ENCODE measurements at places on chromosomes 1 and 21.

DNA sequence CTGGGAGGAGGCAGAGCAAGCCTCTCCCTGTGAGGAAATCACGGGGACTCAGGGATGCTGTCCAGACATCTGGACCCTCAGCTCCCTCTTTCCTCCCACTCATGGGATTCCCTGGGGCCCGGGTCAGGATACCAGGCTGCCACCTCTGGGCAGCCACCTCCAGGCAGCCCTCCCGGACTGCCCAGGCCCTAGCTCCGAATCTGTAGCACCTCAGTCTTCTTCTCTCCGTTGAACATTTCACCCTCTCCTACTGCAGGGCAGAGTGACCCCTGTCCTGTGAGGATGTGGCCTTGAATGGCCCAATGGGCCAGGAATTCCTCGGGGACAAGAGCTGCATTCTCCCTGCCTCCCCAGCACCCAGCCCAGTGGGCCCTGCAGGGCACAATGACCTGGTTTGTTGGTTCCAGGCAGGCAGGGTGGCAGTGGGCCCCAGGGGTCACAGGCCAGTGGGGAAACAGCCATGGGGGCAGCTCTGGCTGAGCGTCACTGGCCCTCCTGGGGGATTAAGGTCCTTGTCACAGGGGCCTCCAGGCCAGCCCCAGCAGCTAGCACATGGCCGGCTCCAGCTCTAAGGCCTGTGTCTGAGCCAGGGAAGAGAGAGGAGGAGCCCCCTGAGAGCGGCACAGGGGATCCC lies 9.5 kb upstream of the TTC34 start:
- DNase-seq: no peak

DNA sequence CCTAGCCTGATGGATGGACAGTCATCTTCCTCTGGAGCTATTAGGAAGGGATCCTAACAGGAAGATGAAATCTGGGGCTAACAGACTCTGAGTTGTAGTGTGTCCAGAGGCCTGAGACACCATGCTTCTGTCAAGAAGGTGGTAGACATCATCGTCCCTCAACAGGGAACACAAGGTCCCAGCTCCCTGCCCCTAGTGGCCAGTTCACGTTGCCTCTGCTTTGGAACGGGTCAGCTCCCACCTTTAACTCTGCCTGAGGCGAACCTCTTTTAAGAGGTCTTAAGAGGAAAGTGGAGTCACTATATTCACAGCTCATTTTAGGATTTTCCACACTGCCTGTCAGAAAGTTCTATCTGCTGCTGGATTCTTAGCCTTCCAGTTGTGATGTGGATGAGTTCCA lies 28.3 kb downstream of the LRRC71 start:
- no peak for DNase-seq

- no peak for DNase-seq
Measured at GRCh38 chr1:54934869-54935268, 45.6 kb upstream of the TMEM61 start.

GRCh38 chr1:27658951-27659496 lies 13.0 kb downstream of the IFI6 start:
- no peak for DNase-seq

DNA sequence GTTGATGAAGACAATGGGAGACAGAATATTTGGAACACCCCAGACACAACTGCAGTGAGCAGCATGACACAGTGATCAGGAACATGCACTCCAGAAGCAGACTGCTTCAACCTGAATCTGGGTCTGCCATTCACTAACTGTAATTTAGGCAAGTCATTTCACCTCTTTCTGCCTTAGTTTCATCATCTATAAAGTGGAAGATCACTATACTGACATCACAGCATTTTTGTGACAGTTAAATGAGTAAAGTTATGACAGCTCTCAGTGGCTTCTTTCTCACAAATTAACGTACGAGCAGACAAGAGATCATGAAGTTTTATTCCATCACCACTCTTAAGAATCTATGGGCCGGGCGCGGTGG lies 14.3 kb downstream of the LRRC41 start:
- DNase-seq: no peak

- no peak for DNase-seq
Measured at GRCh38 chr1:57324388-57324787, 99.5 kb downstream of the DAB1 start.

DNA sequence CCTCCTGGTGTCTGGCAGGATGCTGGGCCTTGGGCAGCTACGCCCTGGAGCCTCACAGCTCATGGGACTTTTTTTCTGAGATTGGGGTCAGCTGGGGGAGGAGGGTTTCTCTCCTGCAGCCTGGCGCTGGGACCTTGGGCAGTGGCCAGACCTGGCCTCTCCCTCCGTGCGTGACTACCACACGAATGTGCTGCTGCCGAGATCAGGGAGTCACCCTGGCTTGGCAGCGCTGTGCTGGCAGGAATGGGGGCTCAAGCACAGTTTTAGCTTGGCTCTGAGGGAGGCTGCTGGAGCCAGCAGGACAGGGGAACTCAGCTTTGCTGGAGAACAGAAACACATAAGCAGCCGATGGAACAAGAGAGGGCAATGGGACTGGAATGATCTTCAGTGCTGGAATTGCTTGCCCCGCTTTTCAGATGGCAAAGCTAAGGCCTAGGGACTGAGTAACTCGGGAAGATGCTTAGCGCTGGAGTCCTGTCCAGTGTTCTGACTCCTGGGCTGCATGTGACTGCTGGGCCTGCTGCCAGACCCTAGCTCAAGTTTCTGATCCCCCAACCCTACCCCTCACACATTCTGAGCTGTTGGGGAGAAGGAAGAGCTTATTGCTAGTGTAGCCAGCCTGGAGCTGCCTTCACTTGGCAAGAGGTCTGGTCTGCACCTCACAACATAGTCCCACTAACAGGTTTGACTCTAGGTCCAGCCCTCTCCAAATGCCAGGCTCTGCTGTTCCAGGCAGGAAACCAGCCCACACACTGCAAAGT lies 69.9 kb downstream of the NAV1 start:
- no peak for DNase-seq

GRCh38 chr1:116950517-116951199 lies 40.9 kb downstream of the PTGFRN start:
- no peak for DNase-seq

DNA sequence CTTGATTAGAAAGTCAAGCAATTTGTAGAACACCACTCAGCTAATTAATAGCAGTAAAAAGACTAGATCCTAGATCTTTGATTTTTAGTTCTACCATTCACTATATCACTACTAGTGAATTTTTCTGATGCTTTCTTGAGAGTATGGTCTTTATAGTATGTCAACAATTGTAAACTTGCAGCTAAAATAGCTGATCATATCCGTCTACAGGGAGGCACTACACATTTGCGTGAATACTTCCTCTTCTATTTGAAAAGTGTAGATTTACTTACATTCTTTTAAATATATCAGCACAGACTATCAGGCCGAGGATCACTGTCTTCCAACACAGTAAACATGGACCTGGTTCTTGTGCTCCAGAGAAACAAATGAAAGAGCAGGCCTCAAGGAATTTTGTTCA lies 18.6 kb upstream of the PTPRC start:
- no peak for DNase-seq

Data from NCI-H1417 treated with DMSO at 0.1 percent for 48 hours (cell line).